Activated CD4-positive, alpha-beta T cell treated with anti-CD3 and anti-CD28 coated beads, Interleukin-2, amount 50 U/mL, for 1 hour (primary cell): ENCODE measurements at places on chromosomes 13 and 19.

DNA sequence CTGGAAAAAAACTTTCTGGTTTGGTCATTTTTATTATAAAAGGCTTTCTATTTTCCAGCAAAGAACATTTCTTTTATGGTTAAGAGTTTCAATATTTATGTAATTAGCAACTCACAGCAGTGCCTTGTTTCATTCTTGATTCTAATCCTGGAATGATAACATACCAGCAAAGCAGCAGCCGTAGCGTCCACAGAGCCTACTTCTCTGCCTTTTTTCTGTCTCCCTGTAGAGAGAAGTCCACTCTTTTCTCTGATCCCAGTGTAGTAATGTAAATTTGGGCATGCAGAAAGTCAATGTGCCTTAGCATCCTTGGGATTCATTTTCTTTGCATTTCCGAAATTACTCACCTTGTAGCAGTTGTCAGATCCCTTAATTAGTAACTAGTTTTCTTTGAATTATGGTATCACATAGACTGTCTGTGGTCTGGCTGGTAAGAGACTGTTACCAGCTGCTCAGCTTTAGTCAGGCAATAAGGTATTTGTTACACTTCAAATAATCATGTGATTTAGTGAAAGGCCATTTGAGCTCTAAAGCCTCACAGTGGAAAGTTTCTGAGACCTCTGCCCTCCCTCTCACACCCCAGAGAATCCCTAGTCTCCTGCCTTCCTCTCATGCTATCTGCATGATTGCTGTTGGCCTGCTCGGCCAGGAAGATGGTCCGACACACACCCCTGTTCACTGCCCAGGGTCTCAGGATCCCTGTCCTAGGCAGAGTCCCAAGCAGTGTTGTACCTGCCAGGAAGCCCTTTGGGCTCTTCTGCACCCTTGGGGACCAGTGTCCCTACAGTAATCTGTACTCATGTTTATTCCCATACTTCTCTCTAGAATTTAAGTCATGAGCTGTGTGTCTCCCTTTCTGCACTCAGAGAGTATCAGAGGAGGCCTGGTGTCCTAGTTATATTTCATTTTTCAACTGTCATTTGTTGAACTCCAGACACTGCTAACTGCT is 86.3 kb downstream of the LRCH1 start:
- DNase-seq = no peak

- DNase-seq = no peak
Measured at GRCh38 chr19:9645472-9645871, 24.4 kb upstream of the ZNF561 start.

GRCh38 chr13:25306671-25307464 is 5.4 kb downstream of the NUP58 start:
- no peak for DNase-seq

GRCh38 chr13:99949679-99950413 is 21.7 kb downstream of the ZIC5 start:
- DNase-seq = no peak

DNA sequence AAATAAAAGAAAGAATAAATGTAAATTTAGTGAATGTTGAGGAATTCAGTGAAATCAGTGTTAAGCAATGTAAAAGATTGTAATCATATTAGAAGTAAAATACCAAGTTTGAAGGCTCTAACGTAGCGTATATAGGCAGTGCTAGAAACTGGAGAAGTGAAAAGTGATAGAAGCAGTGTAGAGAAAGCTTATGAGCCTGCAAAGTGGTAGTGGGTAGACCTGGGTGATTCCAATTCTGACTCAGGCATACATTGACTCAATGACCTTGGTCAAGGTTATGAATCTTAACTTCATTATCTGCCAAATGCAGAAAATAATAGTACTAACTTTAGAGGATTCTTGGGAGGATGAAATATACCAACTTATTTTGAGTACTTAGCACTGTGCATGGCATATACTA is 4.1 kb downstream of the SLC10A2 start:
- DNase-seq = no peak

- DNase-seq = peak; percentile 49
Measured at GRCh38 chr13:113029487-113030258, 60.7 kb downstream of the MCF2L start.

DNA sequence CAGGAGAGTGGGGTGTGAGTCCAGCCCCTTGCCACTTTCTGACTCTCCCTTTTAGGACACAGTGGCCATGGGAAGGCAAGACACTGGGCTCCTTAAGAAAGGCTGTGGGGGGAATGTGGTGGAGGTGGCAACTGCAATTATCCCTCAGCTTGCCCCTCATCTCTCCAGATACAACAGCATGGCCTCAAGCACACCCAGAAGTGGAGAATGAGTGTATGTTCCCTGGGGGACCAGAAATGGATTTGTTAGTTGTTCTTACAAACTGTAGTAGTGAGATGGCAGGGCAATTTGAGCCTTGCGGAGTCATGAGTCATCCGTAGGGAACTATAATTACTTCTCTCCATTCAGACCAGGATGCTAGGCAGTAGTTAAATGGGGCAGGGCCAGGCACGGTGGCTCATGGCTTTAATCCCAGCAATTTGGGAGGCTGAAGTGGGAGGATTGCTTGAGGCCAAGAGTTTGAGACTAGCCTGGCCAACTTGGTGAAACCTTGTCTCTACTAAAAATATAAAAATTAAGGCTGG is 25.6 kb upstream of the CXCL17 start:
- no peak for DNase-seq
